ENCODE measurements at places on chromosomes 2 and 18.

DNA sequence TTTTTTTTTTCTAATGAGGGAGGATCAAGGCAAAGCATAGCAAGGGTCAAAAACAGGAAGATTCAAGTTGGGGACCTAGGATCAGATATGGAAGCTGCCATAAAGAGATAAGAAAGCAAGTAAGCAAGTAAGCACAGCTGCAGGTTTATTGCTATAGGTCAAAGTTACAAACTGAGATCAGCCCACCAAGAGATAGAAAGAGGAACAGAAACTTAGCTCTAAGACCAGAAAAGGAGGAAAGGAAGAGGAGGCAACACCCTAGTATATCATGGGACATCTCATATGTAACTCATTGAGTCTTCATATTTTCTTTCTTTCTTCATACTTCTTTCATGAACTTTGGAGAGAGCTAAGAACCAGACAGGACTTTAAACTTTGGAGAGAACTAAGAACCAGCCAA lies 295.9 kb upstream of the CRIM1 start:
- H3K27me3 ChIP-seq: peaks cover 11% of the 10 kb centered on the region
- H3K27ac ChIP-seq: no peak overlapping the region
- peaks cover 6% of the 10 kb centered on the region for H3K4me1 ChIP-seq
- no peaks in the 10 kb centered on the region for H3K36me3 ChIP-seq

DNA sequence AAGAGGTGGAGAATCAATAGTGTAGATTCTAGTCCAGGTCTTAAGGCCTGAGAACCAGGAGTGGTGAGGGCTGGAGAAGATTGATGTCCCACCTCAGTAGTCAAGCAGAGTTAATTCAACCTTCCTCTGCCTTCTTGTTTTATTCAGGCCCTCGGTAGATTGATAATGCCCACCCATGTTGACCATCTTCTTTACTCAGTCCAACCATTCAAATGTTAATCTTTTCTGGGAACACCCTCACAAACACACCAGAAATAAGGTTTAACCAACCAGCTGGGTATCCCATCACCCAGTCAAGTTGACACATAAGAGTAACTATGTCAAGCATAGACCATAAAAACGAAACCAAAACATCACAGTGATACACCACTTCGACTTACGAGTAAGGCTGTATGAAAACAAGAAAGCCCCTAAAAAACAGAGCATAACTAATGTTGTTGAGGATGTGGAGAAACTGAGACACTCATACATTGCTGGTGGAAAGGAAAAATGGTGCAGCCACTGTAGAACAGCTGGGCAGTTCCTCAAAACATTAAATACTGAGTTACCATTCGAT lies 57.5 kb downstream of the SLC35F5 start:
- H3K4me3 ChIP-seq: no peak overlapping the region
- no peaks in the 10 kb centered on the region for H3K36me3 ChIP-seq
- DNase-seq: no peak
- H3K4me1 ChIP-seq: peaks cover 33% of the 10 kb centered on the region
- H3K27ac ChIP-seq: peak overlapping the region; percentile 37
- H3K27me3 ChIP-seq: no peaks in the 10 kb centered on the region

DNA sequence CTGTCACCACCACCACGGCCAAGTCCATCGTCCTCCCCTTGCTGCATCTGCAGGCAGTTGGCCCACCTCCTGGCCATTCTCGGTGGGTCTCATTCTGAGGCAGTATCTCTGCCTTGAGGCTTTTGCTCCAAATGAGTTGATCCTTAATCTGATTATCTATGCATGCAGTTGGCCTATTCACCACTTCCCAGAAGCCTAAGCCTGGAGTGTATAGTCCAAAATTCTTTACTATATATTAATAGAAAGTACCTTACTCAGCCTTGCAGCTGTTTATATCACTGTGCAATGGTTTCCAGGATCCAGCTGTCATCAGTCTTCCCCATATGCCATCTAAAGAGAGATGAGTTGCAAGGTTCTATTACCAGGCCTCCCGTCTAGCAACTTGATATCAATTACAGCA lies 292.4 kb downstream of the SS18 start:
- no peak overlapping the region for H3K27ac ChIP-seq
- no peaks in the 10 kb centered on the region for H3K4me1 ChIP-seq
- DNase-seq: no peak

- no peaks in the 10 kb centered on the region for H3K4me1 ChIP-seq
- no peak overlapping the region for H3K4me3 ChIP-seq
- H3K27ac ChIP-seq: no peak overlapping the region
- no peaks in the 10 kb centered on the region for H3K36me3 ChIP-seq
Measured at GRCh38 chr2:51918113-51918512, 886.2 kb upstream of the NRXN1 start.

DNA sequence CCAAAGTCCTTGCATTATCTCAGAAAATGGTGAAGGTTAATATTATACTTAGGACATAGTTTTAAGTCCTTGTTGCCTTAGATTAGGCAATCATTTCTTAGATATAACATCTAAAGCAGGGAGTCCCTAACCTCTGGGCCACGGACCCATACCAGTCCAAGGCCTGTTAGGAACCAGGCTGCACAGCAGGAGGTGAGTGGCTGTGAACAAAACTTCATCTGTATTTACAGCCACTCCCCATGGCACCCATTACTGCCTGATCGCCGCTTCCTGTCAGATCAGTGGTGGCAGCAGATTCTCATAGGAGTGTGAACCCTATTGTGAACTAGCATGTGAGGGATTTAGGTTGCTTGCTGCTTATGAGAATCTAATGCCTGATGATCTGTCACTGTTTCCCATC lies 86.5 kb upstream of the MYO3B start:
- peaks cover 7% of the 10 kb centered on the region for H3K27me3 ChIP-seq
- H3K27ac ChIP-seq: no peak overlapping the region
- no peak for DNase-seq
- peaks cover 12% of the 10 kb centered on the region for H3K36me3 ChIP-seq
- no peak overlapping the region for H3K4me3 ChIP-seq
- no peaks in the 10 kb centered on the region for H3K4me1 ChIP-seq

GRCh38 chr2:7593360-7593759 lies 676.1 kb downstream of the RNF144A start:
- H3K27me3 ChIP-seq: peaks cover 23% of the 10 kb centered on the region
- H3K4me3 ChIP-seq: no peak overlapping the region
- H3K36me3 ChIP-seq: no peaks in the 10 kb centered on the region
- H3K27ac ChIP-seq: no peak overlapping the region

DNA sequence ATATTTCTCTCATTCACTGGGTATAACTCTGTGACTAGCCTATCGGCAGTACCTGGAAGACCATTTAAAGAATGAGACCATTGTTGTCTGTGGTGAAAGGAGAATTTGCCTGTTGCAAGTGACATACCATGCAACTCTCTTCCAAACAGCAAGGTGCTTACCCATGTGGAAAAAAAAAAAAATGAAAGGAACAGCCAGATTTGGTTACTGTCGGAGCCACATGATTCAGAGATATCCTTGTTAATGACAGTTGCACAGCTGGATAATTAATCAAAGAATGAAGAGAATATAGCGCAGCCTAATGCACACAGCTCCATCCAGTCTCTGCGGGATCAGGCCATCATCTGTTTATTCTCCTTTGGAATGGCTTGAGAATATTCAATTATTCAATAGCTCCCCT lies 141.8 kb downstream of the HRH4 start:
- no peak for DNase-seq
- H3K4me1 ChIP-seq: no peaks in the 10 kb centered on the region
- H3K27ac ChIP-seq: no peak overlapping the region
- peaks cover 16% of the 10 kb centered on the region for H3K27me3 ChIP-seq
- H3K36me3 ChIP-seq: no peaks in the 10 kb centered on the region
- H3K4me3 ChIP-seq: no peak overlapping the region

DNA sequence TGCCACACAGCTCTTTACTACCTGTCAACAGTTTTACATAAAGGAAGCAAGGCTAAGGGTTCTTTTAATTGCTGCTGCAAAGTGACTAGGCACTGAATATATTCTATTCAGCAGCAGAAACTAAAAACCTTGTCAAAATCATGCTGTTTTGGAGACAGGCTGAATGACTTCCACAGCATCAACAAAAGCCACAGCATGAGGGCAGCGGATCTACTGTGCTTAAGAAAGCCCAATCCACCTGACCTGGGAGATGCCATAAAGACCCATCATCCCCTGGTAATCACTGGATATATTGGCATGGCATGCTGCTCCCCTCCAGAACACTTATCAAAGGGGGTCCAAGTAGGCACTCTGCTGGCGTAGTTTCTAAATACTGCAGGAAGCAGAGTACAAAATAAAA lies 715.1 kb upstream of the SLC8A1 start:
- no peaks in the 10 kb centered on the region for H3K27me3 ChIP-seq
- no peak overlapping the region for H3K27ac ChIP-seq
- H3K4me3 ChIP-seq: no peak overlapping the region
- DNase-seq: no peak
- no peaks in the 10 kb centered on the region for H3K4me1 ChIP-seq

Measured in naive B cell (primary cell).